Activated CD8-positive, alpha-beta memory T cell treated with anti-CD3 and anti-CD28 coated beads for 4 hours (primary cell): ENCODE measurements at places on chromosomes 2 and 18.

- DNase-seq = no peak
These were observed 4.6 kb downstream of the HOXD1 start for GRCh38 chr2:176193048-176193447.

GRCh38 chr2:51212374-51212773, 180.4 kb upstream of the NRXN1 start:
- DNase-seq = no peak

GRCh38 chr2:212928681-212929080, 222.7 kb downstream of the IKZF2 start:
- DNase-seq = no peak

- no peak for DNase-seq
These were observed 75.6 kb upstream of the APCDD1 start for GRCh38 chr18:10378688-10379420.

- DNase-seq = no peak
These were observed 259.8 kb downstream of the LOXHD1 start for GRCh38 chr18:46397174-46397573.

DNA sequence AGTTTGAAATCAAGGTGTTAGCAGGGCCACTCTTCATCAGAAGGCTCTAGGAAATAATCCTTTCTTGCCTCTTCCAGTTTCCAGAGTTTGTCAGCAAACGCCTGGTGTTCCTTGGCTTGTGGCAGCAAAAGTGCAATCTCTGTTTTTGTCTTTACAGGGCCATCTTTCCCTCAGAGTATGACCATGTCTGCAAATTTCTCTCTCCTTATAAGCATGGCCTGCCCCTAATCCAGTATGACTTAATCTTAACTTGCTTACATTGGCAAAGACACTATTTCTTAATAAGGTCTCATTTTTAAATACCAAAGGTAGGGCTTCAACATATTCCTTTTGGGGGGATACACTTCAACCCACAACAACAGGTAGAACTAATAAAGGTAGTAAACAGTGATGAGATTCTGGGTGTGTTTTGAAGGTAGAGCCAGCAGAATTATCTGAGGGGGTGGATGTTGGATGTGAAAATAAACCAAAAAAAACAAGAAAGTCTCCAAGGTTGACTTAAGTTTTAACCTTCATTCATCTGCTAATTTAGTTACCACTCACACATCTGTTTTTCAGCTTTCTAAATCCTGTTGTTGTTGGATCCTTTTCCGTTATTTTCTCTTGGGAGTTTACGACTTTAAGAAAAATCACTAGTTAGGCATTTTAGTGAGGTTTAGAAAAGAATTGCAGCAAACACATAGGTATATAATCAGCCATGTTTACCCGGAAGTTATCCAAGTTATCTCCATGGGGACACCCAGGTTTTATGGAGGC, 234.4 kb upstream of the FIGN start:
- DNase-seq = no peak

DNA sequence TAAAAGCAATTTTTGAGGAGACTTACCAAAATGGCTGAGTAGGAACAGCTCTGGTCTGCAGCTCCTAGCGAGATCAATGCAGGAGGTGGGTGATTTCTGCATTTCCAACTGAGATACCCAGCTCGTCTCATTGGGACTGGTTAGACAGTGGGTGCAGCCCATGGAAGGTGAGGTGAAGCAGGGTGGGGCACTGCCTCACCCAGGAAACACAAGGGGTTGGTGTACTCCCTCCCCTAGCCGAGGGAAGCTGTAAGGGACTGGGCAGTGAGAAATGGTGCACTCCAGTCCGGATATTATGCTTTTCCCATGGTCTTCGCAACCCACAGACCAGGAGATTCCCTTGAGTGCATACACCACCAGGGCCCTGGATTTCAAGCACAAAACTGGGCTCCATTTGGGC, 419.0 kb downstream of the NUP35 start:
- no peak for DNase-seq

DNA sequence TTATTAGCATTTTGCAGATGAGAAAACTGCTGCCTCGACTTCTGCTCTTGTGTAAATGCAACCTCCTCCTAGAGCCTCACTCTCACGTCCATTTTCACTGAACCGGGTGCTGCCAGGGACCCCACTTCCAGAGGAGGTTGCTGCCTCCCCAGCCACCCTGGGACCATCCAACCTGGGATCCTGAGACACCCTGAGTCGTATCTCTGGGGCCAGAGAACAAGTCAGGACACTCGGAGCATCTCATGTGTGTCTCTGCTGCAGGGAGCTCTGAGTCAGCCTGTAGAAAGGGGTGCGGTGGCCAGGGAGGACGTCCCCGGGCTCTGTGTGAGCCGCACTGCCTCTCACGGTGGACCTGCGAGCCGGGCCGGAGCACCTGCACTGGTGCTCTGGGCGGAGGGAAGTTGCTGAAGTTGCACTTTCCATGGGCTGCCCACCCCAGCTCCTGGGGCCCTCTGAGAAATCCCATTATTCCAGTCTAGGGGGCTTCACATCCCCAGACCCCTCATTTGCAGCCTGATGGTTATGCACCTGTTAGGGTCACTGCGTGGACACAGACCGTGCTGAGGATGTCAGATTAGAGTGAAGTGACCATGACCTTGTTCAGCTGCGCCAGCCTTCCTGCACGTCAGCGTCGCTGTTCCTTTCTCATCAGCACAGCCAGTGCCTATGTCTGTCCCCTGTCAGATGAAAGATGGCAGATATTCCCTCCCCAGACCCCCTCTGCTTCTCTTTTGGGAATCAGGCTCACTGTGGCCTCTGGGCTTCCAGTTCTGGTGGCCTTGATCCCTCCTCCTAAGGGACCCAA, 230.4 kb downstream of the KLHL29 start:
- no peak for DNase-seq

DNA sequence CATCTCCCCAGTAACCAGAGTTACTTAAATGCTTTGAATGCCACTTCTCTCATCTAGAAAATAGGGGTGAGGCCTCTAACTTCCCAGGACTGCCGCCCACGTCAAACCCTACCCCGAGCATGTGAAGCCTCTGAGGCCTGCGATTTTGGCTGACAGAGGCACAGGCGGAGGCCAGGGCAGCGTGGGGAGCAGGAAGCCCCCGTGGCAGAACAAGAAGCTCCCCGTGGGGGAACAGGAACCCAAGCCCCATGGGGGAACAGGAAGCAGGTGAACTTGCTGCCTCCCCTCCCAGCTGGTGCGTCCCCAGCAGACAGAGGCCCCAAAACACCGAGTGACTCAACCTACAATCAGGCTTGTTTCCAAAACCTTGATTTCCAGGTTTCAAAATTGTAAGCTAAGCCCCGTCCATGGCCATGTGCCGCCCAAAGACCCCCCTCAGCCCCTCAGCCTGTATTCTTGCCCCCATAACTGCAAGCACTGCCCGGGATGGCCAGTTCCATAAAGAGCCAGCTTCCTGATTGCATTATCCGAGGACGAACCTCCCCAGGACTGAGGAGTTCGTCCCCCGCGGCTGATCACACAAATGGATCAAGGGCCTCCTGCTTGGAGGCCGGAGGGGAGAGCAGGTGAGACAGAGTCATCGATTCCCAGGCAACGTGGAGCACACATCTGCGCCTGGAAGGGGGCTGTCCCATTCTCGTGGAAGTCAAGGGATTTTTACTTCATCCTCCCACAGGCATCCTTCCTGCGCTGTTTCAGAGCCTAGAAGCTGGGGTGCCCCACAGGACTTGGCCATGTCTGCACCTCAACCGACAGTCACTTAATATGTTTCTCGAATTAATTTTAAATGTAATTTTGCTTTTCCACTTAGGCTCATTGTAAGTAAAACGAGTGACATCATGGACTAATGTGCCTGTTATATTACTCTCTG, 36.3 kb upstream of the CTDP1 start:
- no peak for DNase-seq
